ENCODE measurements at places on chromosomes 12 and 14.

GRCh38 chr14:64401949-64402348, 13.8 kb downstream of the MTHFD1 start:
- DNase-seq: no peak

GRCh38 chr14:101076451-101077198, 173.1 kb upstream of the RTL1 start:
- DNase-seq: peak; percentile 11

DNA sequence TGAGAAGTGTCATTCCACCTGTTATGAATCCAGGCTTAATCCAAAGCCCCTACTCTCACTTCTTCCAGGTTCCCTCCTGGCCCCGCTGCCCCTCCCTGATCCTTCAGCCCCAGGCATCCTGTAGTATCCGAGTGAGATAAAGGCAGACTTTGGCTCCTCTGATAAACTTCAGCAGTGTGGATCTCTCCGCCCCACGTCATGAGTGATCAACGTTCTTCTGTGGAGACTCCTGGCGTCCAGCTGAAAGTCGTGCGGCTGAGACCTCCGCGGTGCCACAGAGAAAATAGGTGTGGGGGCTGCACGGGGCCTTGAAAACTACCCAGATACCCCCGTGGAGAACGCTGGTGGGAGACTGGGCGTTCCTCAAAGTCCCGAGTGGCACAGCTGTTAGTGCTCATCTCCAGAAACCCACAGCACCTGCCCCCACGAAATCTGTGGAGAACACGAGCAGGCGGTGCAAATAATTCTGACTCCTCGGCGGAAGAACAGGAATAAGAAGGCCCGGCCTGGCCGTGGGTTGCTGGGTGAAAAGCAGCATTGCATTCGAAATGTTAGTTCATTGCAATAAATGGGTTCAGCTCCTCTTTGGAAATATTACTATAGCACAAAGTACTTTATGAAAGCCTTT, 180.0 kb upstream of the RGS6 start:
- DNase-seq: no peak

- DNase-seq: no peak
Measured at GRCh38 chr14:92990456-92991430, 67.8 kb downstream of the CHGA start.

DNA sequence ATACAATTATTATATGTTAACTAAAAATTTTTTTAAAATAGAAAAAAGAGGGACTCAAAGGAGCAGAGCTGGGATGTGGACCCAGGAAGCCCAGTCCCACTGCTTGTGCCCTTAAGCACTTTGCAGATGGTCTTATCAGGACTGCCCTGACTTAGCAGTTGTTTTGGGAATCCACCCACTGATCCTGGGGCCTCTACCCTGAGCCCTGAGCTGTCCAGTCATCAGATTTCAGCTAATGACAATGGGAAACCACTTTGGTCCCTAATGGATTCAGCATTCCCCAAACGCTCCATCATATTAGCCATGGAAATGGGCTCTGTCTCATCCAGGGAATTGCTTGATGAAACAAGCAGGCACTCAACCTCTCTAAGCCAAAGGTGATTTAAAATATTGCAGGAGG, 22.5 kb upstream of the WSCD2 start:
- DNase-seq: no peak

GRCh38 chr12:120224304-120225199, 23.6 kb upstream of the RPLP0 start:
- no peak for DNase-seq

DNA sequence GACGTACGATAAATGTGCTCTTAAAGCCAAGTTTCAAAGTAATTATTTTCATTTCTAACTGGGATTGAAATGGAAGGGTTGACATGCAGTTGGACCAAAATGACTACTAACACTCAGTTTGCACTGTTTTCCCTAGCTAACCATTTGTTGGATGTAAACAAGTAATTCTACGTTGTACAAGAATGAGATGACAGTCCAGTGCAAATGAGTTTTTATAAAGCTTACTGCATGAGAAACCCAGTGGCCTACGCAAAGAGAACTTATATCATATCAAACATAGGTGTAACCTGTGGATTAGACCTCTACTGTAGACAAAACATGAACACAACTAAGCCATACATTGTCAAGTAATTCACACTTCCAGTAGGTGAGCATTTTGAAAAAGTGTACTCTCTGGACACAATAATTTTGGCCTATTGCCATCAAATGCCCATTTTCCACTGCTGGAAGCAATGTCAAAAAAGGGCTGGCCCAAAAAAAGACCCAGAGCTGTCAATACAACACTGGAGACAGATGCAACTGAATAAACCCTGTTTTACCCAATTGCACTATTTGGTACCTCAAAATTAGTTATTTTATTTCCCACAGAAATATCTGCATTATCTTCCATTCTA, 12.8 kb downstream of the SLC38A2 start:
- DNase-seq: no peak

GRCh38 chr12:117820216-117820907, 148.4 kb downstream of the KSR2 start:
- no peak for DNase-seq

DNA sequence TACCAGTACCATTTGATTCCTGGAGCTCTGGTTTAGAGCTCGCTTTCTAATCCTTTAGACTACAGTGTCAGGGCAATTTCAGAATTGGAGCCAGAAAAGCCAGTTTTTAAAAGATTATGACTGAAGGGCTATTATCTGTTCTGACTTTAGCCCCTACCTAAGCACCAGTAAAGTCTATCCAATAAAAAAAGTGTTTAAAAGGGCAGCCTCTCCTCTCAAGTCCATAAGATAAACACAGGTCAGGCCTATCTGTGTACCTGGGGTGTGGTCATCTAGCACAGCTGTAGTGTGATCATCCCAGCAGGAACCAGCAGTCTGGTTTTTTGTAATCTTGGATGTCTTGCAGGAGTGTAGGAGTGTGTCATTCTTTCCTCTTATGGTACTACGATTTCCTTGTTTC, 6.6 kb downstream of the APPL2 start:
- no peak for DNase-seq

GRCh38 chr14:61438860-61439765, 117.7 kb downstream of the PRKCH start:
- peak; percentile 78 for DNase-seq

DNA sequence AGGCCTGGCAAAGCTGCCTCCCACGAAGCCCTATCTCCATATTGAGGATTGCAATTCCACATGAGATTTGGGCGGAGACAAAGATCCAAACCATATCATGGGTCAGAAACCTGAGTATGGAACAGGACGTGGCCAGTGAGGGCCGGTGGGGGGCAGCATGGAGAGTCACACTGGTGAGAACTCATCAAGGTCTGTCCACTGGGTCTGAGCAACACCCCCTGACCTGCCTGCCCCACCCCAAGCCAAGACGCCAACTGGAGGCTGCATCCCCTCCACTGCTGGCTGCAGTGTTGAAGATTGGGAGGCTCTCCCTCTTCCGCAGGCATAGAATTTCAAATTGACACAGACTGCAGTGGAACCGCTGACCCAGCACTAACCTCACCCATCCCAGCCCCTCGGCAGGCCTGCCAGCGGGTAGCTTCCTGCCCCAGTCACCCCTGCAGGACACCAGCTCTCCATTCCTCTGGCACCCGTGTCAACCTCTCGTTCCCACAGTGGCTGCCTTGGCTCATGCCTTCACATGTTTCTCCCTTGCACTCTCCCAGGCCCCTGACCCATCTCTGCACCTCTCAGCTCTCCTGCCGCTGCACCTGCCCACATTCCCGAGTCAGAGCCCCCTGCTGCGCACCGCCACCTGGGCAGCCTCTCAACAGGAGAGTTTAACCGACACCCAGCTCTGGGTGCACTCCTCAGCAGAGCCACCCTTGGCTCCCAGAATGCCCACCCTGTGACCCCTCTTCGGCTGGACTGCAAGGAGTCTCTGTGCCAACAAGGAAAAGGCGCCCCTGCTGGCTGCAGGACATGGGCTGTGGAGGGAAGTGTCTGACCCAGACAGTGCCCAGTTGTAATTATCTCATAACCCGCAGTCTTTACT, 45.2 kb upstream of the PPP2R5C start:
- no peak for DNase-seq

DNA sequence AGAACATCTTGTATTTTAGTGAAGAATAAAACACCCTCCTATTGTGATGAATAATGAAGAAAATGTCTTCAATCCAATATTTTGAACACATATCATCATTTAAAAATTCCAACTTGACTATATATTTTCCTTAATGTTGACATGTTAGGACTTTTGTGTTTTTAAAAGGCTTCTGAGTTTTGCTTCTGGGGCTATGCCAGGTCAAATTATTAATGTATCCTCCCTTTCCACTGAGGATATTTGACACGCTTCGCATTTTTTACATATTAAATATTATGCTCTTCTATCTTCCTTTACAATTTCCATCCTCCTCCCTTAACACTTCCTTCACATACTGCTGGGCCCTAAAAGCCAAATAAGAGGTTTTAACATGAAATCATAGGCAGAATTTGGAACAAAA, 20.6 kb downstream of the RERG start:
- DNase-seq: no peak

GRCh38 chr12:11653215-11653753, 3.8 kb downstream of the ETV6 start:
- DNase-seq: peak; percentile 51

DNA sequence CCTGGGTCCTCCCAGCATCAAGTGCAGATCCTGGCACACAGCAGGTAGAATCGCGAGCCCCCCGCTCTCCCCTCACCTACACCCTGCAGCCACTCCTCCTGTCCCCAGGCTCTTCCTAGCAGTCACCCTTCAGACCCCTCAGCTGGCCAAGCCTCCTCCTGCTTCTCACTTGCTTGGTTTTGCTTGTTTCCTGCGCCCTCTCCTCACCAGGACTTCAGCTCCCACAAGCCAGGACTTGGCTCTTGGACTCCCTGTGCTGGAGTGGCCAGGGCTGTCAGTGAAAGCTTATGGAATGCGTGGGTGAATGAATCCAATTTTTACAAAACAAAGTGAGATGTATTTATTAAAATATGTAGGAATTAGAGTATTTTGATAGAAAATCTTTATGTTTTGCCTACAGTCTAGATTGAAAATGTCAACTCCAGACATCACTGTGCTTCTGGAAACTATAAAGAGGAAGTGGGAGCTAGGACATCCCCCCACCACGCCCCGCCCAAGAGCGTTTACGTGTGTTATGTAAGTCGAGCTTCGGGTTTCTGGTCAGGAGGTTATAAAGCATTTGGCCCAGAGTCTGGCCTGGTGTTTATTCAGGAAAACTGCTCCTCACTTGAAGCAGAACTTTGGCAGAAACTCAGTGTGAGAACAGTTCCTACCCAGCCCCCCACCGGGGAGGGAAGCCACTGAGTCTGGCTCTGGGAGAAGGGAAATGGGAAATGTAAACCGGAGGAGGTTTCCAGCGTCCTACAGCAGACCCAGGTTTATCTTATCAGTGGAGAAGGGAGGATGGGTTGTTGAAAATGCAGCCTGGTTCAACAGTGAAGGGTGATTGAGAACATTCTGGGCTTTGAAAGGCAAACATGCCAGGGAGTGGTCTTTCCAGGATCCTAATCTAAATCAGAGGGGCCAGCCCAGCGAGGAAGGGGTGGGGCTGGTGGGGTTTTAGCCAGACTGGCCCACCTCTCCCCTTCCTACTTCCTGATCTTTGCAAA, 8.8 kb downstream of the ALDH2 start:
- DNase-seq: no peak

GRCh38 chr12:97321621-97322020, 141.0 kb upstream of the RMST start:
- no peak for DNase-seq

- DNase-seq: no peak
Measured at GRCh38 chr12:66813137-66813892, 134.4 kb upstream of the GRIP1 start.

DNA sequence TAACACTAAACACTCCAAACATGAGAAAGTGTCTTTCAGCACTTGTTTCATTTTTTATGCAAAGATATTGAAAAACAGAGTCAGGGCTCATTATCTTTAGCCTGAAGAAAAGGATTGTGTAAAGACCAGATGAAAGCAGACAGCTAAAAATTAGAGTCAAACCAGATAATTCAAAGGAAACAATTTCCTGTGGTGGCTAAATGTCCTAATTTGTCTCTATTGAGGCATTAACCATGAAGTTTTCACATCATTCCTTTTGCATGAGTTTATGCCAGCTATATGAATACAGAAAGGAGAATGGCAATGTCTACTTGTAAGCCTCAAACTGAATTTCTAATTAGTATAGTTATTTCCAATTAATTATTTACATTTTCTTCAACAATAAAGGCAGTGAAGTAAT, 338.5 kb downstream of the FSCB start:
- no peak for DNase-seq

- no peak for DNase-seq
Measured at GRCh38 chr12:21483531-21483930, 17.9 kb downstream of the RECQL start.

DNA sequence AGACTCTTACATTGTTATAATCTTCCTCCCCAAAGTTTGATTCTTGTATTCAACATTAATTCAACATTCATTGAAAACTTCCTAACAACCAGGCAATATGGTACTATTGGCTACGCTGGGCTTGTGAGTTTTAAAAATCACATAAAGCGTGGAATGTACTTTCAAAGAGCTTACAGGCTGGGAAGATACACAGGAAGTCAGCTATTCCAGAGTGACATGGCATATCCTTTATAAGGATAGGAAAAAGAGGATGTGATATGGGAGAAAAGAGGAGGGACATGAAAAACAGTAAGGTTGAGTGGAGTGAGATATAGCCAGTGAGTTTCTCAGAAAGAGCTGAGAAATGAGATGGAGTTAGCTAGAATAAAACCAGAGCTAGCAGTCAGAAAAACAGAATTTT, 103.6 kb upstream of the ATF7IP start:
- no peak for DNase-seq

GRCh38 chr14:84704601-84705000, 825.3 kb upstream of the FLRT2 start:
- DNase-seq: no peak

DNA sequence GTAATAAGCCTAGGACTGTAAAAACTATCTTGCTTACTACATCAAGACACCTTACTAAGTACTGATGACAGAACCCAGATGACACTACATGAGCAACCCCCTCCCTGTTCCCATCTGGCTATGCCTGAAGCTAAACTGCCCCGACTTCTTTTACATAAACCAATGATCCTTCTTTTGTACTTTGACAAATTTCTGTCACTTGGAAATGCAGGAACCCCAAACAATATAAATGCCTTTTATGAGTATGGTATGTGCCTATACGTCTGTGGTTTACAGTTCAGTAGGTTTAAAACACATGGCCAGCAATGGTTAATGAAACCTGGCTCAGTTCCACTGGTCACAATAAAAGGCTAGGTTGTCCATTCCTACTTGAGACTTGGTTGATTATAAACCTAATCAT, 6.1 kb downstream of the SYCP3 start:
- no peak for DNase-seq
